ENCODE measurements at places on chromosomes 2 and 18.
A peak's percentile ranks its signal among the peaks of the same experiment; 100 is the strongest.

GRCh38 chr2:75545922-75546321 lies 14.8 kb downstream of the EVA1A start:
- DNase-seq, result no peak

- no peak for DNase-seq
Observed at GRCh38 chr2:65059071-65059470, 2.9 kb downstream of the CEP68 start.

- DNase-seq, result no peak
Observed at GRCh38 chr18:62996566-62996965, 281.2 kb downstream of the PHLPP1 start.

GRCh38 chr2:69196327-69197117 lies 183.5 kb downstream of the ANTXR1 start:
- DNase-seq, result no peak

- no peak for DNase-seq
Observed at GRCh38 chr2:239355139-239355538, 45.7 kb downstream of the HDAC4 start.

DNA sequence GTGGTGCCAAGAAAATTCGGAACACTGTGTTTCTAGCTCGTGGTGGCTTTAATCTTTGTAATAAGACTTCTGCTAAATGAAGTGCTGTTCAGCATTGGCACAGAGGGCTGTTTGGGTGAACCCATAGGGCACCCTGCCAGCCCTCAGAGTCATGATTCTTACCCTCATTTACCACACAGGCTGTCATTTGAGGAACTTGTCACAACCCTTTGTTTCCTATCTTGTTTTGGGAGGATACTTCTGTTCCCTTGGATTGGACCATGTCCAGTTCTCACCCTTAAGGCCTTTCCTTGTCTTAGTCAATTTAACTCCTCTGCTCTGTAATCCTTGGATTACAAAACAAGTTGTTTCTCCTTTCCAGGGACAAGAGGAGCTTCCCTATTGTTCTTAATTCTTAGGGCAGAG lies 225.7 kb downstream of the MTX2 start:
- DNase-seq, result no peak

DNA sequence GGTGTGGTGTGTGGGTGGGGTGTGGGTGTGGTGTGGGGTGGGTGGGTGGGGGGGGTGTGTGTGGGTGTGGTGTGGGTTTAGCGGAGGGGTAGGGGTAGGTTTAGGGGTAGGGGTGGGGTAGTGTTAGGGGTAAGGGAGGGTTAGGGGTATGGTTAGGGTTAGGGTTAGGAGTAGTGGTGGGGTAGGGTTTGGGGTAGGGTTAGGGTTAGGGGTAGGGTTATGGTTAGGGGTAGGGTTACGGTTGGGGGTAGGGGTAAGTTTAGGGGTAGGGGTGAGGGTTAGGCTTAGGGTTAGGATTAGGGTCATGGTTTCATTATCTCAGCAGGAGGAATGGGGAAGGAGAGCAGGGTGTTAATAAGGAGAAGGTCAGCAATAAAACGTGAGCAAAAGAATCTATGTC lies 11.3 kb upstream of the PARD6G start:
- DNase-seq, result no peak

- DNase-seq, result no peak
Observed at GRCh38 chr2:69693775-69694450, 48.0 kb upstream of the ANXA4 start.

- DNase-seq, result no peak
Observed at GRCh38 chr2:236809716-236810115, 240.1 kb downstream of the ACKR3 start.

GRCh38 chr2:212124598-212124997 lies 414.0 kb downstream of the ERBB4 start:
- no peak for DNase-seq

DNA sequence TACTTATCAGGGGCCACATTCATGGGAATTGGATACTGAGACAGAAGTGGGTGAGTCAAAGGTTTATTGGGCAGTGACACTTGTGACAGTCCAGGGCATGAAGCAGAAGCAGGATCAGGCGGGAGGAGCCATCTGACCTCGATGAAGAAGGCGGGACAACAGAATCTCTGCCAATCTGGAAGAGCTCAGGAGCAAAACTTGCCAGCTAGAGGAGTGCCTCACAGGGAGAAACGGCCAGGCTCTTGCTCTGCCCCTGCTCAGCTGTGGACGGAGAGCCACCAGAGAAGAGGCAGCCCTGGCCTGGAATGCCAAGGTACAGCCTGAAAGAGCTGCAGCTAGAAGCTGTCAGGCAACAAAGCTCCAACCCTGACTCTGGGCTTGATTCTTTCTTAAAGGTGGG lies 16.9 kb downstream of the DAW1 start:
- no peak for DNase-seq

GRCh38 chr2:172861656-172862476 lies 126.2 kb downstream of the RAPGEF4 start:
- DNase-seq, result no peak

DNA sequence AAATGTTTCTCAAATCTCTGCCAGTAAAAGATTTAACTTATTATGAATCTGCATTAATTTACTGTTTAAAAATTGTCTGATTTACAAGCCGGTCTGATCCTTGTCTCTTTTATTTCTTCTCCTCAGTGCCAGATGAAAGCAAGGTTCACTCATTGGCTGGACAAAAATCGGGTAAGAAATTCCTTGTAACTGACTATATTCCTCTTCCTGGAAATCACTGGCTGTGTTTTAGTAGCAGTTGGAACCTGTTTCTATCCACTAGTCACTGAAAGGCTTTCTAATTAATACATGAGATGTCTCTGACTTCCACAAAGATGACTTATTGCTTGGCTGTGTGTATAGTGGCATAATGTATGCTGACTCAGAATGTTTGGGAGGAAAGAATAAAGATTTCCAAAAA lies 436.6 kb upstream of the NRP2 start:
- peak; percentile 73 for DNase-seq

GRCh38 chr18:392928-393573 lies 107.5 kb downstream of the COLEC12 start:
- DNase-seq, result no peak

- DNase-seq, result no peak
Observed at GRCh38 chr2:190663839-190664238, 15.0 kb downstream of the NAB1 start.

GRCh38 chr2:157810037-157810436 lies 66.1 kb downstream of the ACVR1 start:
- no peak for DNase-seq

- no peak for DNase-seq
Observed at GRCh38 chr2:139055202-139055601, 275.0 kb upstream of the NXPH2 start.

DNA sequence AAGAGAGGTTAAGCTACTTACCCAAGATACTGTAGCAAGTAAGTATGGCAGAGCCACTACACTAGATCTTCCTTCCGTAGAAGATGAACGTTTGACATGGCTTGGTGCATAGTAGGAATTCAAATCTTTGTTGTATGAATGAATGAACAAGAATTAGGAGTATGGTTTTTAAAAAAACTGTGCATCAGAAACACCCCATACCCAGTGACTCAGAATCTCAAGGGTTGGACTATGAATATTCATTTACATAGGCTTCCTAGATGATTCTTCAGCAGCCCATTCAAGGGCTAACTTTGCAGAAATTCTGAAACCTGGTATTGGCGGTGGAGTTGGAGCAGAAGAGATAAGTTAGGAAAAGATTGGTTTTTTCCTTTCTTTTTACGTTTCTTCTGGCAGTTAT lies 5.4 kb downstream of the ACTR3 start:
- no peak for DNase-seq

DNA sequence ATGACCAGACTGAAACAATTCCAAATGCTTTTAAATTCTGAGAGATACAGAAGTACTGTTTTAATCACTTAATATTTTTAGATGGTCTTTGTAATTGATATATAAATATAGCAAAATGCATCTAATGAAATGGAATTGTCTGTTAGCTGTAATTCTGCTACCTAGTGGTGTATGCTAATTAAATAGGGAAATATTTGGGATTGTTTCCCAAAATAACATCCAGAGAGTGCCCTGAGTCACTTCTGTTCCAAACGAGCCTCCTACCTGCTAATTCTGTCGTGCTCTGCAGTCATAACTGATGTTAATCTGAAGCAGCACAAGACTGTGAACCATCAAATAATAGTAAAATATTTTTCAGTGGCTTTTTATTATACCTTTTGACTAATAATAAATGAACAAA lies 71.4 kb upstream of the NOSTRIN start:
- DNase-seq, result no peak

DNA sequence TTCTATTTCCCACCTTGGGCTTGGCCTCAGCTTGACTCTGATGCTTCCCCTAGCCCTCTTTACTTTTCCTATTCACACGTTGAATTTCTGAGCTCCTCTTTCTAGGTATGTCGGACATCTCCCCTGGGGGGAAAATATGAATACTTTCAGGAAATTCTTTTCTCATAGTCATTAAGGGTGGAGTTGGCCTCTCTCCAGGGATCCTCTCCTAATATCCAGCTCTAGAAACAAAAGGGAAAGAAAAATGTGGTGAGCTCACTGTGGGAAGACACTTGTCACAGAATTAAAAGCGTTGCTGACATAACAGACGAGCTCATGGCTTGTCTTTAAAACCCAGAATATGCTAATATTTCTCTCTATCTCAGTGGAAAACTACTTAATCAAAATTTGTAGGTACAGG lies 132.7 kb upstream of the MEX3C start:
- DNase-seq, result no peak

DNA sequence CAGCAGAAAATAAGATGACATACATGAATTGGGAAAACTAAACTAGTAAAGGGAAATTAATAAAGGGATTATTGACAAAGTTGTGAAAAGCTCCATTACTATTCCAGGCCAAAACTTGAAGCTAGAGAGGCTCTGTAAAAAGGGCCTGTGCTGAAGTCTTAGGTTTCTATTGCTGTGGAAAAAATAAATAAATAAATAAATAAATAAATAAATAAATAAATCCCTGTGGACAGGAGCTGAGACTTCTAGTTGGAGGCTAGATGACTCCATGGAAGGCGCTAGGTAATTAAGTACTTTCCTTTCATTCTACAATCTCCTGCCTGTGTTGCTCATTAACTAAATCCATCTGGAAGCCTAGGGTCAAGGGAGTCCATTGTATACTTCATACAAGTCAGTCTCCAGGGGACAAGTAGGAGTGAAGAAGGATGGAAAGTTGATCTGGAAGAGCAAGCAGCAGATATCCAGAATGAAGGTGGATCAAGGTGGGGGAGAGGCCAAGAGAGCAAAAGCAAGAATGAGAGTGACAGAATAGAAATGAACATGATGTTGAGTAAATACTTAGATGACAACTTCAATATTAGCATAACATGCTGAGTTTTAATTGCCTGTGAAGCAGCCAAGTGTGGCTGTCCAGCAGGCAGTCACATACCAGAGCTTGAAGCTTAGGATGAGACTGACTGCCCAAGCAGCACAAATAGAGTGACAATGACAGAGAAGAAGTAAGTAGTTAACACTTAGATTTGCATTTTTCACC lies 26.2 kb upstream of the CCNT2 start:
- DNase-seq, result no peak

- no peak for DNase-seq
Observed at GRCh38 chr18:27847412-27847811, 329.5 kb downstream of the CDH2 start.

GRCh38 chr2:196702641-196703040 lies 63.1 kb downstream of the CCDC150 start:
- DNase-seq, result no peak

DNA sequence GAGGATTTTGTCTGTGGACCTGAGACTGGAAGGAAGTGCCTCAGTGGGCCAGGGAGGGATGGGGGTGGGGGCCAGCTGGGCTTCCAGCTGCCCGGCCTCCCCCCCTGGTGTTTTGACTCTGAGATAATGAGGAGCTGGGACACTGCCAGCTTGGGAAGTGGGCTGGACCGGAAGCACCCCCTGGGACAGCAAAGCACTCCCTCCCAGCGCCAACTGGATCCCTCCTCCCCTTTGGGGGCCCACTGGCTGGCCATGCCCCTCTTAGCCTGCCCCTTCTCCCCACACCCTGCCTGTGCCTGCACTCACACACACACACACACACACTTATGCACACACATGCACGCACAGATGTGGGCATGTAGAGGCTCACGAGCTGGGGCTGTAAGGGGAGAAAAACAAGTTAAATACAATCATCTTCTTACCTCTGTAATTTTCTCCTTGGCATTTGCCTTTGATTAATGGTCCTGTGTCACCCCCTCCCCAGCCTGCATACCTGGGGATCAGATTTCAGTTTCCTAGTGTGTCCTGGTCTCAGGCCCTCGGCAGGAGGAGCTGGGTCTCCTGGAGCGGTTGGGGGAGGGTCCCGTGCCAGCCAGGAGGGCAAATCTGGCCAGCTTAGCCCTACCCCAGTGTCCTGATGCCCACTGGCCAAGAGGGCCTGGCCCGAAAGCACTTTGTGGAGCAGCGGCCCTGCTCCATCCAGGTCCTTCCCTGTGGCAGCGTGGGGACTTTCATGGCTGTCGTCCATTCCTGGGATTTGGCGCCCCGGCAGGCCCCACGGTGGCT lies 3.6 kb downstream of the ITM2C start:
- DNase-seq, result no peak

- no peak for DNase-seq
Observed at GRCh38 chr2:219433666-219434467, 776 bp upstream of the SPEG start.

DNA sequence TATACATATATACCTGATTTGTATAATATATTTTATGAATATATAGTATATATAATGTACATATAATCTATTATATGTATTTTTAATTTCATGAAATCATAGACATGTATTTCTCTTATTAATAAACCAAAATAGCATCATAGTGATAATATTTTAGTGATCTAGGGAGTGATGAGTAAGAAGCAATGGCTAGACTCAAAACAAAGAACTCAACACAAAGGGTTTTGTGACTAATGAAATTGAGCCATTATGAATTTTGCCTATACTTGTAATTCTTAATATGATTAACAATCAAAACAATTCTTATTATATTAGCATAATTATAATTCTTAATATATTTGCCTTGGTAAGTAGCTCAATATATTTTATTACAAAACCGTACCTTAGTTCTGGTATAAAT lies 1614.1 kb upstream of the TMEFF2 start:
- DNase-seq, result no peak

DNA sequence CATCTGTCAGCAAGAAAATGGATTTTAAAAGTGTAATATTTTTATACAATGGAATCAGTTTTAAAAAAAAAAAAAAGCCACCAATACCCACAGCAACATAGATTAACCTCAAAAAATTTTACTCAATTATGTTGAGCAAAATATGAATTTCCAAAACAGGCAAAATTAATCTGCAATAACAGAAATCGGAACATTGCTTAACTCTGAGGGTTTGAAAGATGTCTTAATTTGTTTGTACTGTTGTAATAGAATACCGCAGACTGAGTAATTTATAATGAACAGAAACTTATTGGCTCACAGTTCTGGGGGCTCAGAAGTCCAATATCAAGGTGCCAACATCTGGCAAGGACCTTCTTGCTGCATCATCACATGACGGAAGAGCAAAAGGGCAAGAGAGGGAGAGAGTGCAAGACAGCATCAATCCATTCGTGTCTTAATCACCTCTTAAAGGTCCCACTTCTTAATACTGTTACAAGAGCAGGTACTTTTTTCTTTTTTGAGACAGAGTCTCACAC lies 31.8 kb upstream of the TNFAIP6 start:
- DNase-seq, result no peak

- DNase-seq, result no peak
Observed at GRCh38 chr2:157887946-157888345, 11.8 kb upstream of the ACVR1 start.

Data from retinal pigment epithelial cell (primary cell).